ENCODE measurements at places on chromosomes 3 and 15.

DNA sequence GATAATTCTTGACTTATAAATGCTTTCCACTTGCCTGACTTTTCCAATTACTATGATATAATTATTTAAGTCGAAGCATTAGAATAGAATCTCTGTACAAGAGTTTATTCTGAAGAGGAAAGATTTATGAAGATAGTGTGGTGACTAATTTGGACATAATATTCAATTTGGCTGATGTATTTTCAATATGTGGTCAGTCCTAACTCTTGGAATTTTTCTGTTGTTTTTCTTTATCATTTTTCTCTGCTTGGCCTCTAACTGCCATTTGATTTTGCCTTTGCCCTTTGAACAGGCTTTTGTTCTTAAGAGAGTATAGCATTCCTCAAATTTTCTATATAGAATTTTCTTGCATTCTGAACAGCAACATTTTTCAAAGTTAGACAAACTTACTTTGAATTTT is 2.6 kb upstream of the MDFIC2 start:
- DNase-seq: no peak

GRCh38 chr15:66603301-66604179 is 37.7 kb upstream of the LCTL start:
- DNase-seq: no peak

- DNase-seq: no peak
Measured at GRCh38 chr3:42780398-42780797, 7.3 kb upstream of the CCDC13 start.

GRCh38 chr3:13615019-13615528 is 66.1 kb downstream of the FBLN2 start:
- DNase-seq: no peak

GRCh38 chr3:103926936-103927335 is 1439.8 kb upstream of the ALCAM start:
- DNase-seq: no peak

- no peak for DNase-seq
Measured at GRCh38 chr15:25884370-25884769, 21.2 kb upstream of the ATP10A start.

All from anterior cingulate cortex (tissue), 58 donors.